ENCODE measurements at places on chromosomes 1 and 21.

DNA sequence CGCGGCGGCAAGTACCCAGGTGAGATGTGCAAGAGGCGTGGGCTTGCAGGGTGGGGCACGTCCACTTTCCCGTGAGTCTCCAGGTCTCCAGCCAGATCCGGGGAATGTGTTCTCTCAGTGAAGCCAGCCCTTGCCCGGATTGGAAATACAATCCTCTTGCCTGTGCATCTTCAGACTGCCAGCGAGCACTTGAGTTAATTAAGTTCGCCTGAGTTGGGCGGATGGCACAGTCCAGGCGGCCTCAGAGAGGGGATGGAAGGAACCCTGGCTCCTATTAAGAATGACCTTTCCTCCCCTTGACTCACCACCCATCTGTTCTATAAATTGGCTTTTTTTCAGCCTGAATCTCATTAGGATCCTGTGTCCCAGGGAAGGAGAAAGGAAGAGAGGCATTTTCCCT lies 33.3 kb upstream of the CNTN2 start:
- no peak for DNase-seq

GRCh38 chr1:78281580-78281979 lies 209.2 kb upstream of the PTGFR start:
- no peak for DNase-seq

GRCh38 chr1:70436622-70437251 lies 25.7 kb downstream of the CTH start:
- DNase-seq, result peak; percentile 25

- no peak for DNase-seq
These were observed 1.7 kb upstream of the IL6R start for GRCh38 chr1:154403261-154403943.

GRCh38 chr1:24925082-24925779 lies 4.8 kb downstream of the RUNX3 start:
- no peak for DNase-seq

GRCh38 chr1:48040154-48040553 lies 43.0 kb upstream of the TRABD2B start:
- DNase-seq, result no peak

DNA sequence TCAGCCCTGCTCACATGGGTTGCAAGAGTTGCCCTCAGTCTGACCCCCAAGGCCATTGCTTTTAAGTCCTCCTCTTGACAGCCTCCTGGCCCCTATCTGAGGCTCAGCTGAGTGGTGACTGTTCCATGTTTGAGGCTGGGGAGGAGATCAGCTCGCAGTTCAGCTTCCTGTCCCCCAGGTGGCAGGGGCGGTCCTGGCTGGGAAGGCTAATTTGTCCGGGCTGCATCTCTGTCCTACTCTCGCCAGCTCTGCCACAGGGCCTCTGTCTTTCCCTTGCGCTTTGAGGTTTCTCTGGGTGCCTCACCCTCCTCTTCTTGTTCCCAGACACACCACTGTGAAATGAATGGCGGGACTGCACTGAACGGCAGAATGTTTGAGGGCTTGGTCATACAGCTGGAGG lies 157.3 kb downstream of the KCNJ6 start:
- DNase-seq, result peak; percentile 8

DNA sequence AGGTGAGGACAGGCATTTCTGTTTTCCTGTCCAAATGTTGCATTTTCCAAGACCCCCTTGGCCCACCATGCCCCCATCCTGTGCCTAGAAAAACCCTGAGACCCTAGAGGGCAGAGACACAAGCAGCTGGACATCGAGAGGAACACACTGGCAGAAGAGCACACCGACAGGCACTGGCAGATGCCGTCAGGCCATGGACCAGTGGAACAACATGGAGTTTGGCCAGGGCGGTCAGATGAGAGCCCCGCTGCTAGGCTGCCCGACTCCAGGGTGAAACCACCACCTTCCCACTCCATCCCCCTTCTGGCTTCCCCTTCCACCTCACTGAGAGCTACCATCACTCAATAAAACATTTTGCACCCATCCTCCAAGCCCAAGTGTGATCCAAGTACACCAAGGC lies 438.4 kb downstream of the SIPA1L2 start:
- no peak for DNase-seq

GRCh38 chr1:10616696-10617095 lies 141.9 kb downstream of the PEX14 start:
- no peak for DNase-seq
